ENCODE measurements at places on chromosomes 1 and 21. TPM values are rescaled to one million over a fixed set of nuclear protein-coding genes. Genes with fewer than 3 reads are reported as not detected.

GRCh38 chr1:97849345-97850340 is 71.2 kb downstream of the DPYD start:
- DNase-seq = no peak

DNA sequence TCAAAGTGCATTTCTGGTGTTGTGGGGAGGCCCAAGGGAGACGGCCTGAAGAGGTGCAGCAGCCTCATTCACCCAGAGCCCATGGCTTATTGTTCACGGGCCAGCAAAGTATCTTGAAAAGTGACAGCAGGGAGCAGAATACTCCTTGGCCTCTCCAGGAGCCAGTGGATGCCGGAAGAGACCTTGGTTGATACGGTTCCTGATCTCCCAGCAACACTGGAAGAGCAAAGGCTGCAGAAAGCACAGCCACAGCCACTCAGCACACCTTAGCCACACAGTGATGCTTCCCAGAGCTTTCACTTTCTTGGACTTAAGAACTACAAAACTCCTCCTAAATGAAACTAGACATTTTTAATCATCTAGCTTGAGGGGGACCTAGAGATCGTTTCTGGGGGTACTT is 64.3 kb upstream of the TENT5C start:
- DNase-seq = no peak

DNA sequence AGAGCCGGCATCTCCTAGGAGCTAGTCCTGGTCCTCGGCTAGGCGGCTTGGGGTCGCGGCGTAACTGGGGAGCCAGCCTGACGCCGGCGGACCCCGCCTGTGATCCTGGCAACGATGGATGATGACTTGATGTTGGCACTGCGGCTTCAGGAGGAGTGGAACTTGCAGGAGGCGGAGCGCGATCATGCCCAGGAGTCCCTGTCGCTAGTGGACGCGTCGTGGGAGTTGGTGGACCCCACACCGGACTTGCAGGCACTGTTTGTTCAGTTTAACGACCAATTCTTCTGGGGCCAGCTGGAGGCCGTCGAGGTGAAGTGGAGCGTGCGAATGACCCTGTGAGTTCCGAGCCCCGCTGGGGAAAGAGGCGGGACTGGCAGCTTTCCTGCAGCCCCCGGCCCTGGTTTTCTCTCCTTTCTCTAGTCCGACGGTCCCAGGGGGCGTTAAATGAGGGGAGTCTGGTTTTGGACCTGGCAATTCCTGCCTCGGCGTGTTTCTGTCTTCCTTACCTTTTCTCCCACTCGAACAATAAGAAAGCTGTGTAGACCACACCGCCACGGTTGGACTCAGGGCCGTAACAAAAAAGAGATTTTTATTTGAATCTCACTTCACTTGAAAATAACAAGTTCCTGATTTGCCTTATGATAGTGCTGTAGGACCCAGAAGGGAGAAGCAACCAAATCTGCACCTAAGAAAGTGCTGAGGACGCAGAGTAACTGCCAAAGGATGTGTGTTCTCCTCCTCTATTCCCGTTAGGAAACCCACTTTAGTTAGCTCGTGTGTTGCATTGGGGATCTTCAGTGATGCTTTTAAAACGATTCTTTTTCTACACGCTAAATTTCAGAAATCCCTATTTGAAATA is at the start of gene SPRTN:
Gene SPRTN (plus strand): TSS at position 24 of the 859 bp plus-strand sequence. CDS start 91 bp downstream, at position 115.
- DNase-seq = no peak

GRCh38 chr1:155507945-155508344 is 54.7 kb downstream of the ASH1L start:
- no peak for DNase-seq

DNA sequence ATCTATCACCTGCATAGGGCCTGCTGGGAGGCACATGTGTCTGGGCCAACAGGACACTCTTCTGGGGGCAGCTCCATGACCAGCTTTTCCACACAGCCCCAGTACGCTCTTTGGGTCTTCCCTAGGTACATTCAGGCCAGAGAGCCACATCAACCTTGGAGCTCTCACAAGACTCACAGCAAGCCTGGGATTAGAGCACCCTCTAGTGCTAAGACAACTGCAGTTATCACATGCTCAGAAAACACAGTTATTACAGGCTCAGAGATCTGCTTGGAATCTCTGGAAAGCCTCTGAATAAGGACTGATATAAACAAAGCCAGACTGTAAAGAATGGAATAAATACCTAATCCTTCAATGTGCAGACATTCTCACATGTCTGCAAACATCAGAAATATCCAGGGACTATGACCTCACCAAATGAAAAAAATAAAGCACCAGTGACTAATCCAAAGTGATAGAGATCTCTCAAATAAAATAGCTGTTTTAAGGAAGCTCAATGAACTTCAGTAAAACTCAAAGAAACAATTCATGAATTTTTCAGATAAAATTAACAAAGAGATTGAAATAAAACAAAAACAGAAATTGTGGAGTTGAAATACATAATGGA is 563.9 kb upstream of the NR5A2 start:
- DNase-seq = peak; percentile 28

DNA sequence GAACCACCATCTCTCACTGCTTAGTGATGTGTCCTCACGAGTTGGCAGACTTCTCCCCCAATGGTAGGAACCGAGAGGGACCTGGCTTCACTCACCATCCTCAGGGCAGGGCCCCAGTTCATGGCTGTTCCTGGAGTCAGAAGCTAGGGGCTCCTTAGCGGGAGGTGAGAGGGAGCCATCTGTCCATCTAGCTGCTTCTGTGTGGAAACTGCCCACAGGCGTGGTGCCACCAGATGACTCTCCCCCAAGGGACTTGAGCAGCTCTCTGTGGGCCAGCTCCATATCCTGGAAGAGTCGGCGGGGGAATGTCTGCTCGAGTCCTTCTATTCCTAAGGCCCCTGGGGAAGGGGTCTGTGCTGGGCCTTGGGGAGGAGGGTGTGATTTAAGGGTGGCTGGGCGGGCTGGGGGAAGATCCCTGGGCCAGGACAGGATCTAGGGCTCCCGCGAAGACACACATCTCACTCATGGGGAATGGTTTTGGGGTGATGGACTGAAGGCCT is 16.3 kb downstream of the LRRC71 start:
- no peak for DNase-seq

DNA sequence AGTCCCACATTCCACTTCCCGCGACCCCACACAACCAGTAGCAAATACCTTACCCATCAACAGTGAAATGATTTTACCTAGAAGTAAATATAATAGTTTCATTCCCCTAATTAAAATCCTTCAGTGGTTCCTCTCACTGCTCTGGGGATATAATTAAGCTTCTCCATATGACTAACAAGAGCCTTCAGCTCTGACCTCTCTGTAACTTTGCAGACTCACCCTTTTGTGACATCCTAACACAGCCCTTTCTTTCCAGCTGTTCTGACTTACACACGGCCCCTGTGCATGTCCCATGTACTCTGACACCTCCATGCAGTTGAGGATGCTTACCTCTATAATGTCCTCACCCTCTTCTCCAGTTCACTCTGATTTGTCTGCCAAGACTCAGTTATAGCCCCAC is 137.3 kb upstream of the SPAG17 start:
- DNase-seq = no peak

DNA sequence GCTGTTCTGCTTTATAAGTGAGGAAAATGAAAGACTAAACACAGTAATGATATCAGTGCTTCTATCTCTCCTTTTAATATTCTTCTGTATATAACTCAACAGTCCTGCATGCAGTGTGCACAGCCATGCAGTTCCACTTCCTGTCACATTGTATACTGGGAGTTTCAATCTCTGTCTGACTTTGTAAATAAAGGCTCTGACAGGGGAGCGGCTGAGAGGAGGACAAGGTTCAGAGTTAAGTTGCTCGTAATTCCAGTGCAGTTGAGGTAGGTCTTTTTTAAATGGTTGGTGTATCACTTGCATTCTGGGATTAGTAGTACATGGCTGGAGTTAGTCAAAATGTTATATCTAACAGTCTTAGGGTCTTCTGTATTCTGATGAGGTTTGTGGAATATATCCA is 264.5 kb downstream of the OLFM3 start:
- DNase-seq = no peak

Gene FOXD3
- not detected for total RNA-seq

Gene CELA3A
- not detected for total RNA-seq

DNA sequence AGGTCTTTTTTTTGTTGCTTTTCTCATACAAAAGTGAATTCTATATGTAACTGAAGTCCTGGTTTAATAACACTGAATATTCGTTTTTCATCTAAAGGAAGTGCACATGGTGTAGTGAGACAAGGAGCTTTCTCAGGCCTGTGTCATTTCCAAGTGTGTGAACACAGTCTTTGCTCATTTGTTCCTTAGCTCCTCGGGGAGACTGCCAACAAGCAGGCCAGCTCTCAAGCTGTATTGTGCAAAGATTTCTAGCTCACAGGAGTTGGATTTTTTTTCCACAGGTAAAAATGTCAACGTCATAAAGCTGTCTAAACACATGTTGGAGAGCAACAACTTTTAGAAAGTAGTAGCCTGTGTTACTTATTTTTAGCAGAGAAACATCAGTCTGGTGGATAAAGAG is 87.8 kb upstream of the S1PR1 start:
- DNase-seq = no peak

DNA sequence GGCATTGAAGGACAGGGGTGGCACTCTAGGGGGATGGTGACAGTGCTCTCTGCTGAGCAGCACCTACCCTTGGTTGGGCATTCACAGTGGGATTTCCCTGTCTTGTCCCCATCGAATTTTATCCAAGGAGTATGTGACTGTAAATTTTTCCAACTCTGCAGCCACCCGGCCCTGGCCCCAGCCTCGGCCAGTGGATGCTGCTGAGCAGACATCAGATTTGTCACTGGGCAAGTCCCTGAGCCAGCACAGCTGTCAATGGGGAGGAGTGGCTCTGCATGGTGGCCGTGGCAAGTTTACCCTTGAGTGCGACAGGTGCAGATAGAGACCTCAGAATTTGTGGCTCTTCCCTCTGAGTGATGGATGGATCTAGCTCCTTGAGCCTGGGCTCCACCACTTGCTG is 240.2 kb upstream of the CSF3R start:
- DNase-seq = no peak

Gene MRPL9
- total RNA-seq = 121 TPM

Gene FCRL5
- 0.05 TPM for total RNA-seq

DNA sequence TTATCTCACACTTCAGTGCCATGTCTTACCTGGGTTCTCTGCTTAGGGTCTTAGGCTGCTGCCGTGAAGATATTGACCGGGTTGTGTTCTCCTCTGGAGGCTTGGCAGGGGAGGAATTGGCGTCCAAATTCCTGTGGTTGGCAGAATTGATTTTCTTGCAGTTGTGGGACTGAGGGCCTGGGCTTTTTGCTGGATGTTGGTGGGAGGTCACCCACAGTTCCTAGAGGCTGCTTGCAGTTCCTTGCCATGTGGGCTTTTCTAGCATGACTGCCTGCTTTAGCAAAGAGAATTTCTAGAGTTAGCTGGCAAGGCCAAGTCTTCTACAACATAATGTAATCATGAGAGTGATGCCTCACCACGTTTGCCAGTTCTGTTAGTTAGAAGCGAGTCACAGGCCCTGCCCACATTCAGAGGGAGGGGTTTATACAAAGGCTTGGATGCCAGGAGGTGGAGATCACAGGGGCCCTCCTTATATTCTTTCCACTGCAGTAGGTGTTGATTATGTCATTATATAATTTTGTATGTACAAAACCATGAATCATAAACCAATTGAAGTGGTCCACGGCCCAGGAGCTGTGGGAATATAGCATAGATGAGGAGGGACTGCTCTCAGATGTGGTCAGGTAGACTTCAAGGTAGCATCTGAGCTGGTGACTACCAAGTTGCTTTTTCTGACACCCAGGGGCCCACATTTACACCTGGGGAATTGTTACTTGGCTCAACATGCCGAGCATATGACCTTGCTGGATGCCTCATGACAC is 6.6 kb downstream of the UBL4B start:
- peak; percentile 66 for DNase-seq

- DNase-seq = no peak
These were observed 10.5 kb downstream of the AXDND1 start for GRCh38 chr1:179376223-179376622.

Gene COP1
- 33.8 TPM for total RNA-seq

Gene CGN
- 1.7 TPM for total RNA-seq

Gene CTPS1
- 102 TPM for total RNA-seq

GRCh38 chr1:2570332-2570731 is 14.2 kb downstream of the TNFRSF14 start:
- no peak for DNase-seq

DNA sequence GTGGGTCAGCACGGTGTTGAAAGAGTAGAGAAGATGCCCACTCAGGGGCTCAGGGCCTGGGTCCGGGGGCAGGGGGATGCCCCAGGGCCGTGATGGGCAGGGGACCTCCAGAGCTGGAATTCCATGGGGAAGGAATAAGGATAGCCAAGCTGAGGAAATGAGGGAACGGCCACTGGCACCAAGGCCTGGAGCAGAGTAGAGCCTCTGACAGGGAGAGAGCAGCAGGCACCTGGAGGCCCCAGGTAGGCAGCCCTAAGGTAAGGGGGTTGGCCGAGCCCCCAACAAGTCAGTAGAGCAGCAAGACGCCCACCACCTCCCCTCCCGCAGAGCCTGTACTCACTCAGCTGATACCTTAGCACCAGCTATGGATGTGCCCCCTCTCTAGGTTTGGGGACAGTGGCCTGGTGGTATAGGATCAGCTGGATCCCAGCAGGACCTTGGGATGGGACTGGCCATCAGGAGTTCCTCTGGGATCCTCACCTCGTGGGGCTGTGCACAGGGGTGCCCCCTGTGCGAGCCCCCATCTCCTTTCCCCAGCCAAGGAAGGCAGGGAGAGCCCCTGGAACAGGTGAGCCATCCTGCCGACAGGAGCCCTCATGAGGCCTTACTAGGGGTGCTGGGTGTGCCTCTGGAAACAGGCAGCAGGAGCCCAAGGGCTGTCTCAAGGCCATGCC is 21.0 kb upstream of the ARF1 start:
- DNase-seq = no peak

- DNase-seq = no peak
These were observed 3.1 kb downstream of the TRAF5 start for GRCh38 chr1:211329764-211330201.

DNA sequence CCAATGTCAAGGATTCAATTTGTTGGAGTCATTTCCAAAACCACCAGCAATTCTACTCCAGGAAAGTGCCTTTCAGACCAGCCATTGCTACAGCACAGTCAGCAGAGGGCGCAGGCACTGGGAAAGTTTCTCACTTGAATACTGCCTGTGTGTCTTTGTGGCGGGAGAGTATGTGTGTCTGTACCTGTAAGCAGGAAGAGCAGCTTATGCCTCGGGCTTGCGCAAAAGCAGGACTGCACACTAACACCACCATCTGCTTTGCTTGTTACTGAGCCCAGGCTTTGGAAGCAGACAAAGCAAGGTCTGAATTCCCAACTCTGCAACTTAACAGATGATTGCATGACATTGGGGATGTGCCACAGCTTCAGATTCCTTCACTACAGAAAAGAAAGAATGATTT is 7.0 kb upstream of the CTSE start:
- DNase-seq = peak; percentile 78

- no peak for DNase-seq
These were observed 16.9 kb upstream of the SMIM12 start for GRCh38 chr1:34876406-34876805.

Measured in activated CD8-positive, alpha-beta T cell treated with anti-CD3 and anti-CD28 coated beads for 36 hours (primary cell).